ENCODE measurements at places on chromosomes 13 and 19.

- no peak for DNase-seq
Measured at GRCh38 chr13:60590800-60591747, 194.1 kb downstream of the TDRD3 start.

DNA sequence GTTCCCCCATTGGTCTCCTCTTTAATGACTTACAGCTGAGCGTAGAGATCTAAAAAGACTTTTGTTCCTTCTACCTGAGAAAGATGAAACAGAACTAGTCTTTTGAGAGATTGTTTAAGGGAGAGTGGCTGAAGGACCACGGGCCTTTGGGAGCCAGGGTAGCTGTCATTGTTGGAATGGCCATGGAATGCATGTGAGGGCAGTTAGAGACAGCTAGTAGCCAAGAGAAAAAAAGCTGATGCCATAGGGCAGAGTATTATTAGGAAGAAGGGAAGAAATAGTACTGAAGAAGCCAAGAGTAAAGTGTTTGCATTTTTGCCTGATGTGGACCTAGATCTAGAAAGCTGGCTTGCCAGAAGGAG is 5.6 kb downstream of the ZNF507 start:
- no peak for DNase-seq

- DNase-seq, result no peak
Measured at GRCh38 chr19:9058905-9059667, 27.8 kb upstream of the OR1M1 start.

- no peak for DNase-seq
Measured at GRCh38 chr19:57282011-57282643, 1.8 kb downstream of the ZNF460 start.

DNA sequence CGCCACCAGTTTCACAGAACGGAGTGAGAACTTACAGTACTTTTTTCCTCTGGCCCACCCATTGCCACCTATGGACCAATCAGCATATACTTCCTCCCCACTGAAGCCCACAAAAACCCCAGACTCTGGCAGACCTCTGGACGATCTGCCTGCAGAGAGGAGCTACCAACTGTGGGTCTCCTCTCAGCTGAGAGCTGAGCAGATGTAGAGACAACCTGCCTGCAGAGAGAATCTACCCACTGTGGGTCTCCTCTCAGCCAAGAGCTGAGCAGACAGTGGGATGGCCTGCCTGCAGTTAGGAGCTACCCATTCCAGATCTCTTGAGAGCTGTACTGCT is 69.7 kb downstream of the PIBF1 start:
- no peak for DNase-seq

GRCh38 chr13:80668452-80668851 is 327.5 kb upstream of the SPRY2 start:
- DNase-seq, result no peak

GRCh38 chr13:25281193-25281934 is 5.9 kb downstream of the MTMR6 start:
- DNase-seq, result peak; percentile 13

GRCh38 chr19:5951338-5951861 is 26.5 kb downstream of the RANBP3 start:
- DNase-seq, result peak; percentile 31

- DNase-seq, result no peak
Measured at GRCh38 chr13:45393941-45394570, 24.1 kb downstream of the SLC25A30 start.

DNA sequence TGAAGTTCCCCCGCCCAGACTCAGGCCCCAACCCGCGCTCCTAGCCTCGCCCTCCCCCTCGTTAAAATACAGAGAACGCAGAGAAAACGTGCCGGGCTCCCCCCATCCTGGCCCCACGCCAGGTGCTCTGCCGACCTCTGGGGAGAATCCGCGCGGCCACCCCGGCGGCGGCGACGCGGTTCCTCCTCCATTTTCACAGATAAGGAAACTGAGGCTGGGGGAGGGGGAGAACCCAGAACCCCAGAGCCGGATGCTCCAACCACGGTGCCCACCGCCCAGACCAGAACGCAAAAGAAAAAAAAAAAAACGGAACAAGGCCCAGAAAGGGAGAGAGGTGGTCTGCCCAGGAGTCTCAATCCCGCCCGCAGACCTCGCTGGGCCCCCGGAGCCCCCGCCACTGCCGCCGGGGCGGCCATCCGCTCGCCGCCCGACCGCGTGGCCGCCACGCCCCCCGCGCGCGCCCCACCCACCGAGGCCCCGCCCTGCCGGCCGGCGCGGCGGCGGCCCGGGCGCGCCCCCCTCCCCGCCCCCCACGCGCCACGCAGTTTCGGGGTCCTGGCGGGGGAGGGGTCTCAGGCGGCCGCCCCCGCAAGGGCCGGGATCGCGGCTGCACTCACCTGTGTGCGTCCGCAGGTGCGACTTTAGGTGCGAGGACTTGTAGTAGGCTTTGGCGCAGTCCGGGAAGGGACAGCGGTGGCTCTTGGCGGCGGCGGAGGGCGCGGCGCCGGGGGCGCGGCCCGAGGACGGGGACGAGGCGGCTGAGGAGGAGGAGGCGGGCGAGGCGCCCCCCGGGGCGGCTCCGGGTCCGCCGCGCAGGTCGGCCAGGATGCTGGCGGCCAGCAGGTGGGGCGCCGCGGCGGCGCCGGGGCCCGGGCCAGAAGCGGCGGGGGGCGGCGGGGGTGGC is 703 bp downstream of the KLF16 start:
- DNase-seq, result no peak

- DNase-seq, result no peak
Measured at GRCh38 chr19:4391701-4392483, 8.5 kb downstream of the SH3GL1 start.

- peak; percentile 81 for DNase-seq
Measured at GRCh38 chr13:29849071-29849631, 1.3 kb downstream of the UBL3 start.

DNA sequence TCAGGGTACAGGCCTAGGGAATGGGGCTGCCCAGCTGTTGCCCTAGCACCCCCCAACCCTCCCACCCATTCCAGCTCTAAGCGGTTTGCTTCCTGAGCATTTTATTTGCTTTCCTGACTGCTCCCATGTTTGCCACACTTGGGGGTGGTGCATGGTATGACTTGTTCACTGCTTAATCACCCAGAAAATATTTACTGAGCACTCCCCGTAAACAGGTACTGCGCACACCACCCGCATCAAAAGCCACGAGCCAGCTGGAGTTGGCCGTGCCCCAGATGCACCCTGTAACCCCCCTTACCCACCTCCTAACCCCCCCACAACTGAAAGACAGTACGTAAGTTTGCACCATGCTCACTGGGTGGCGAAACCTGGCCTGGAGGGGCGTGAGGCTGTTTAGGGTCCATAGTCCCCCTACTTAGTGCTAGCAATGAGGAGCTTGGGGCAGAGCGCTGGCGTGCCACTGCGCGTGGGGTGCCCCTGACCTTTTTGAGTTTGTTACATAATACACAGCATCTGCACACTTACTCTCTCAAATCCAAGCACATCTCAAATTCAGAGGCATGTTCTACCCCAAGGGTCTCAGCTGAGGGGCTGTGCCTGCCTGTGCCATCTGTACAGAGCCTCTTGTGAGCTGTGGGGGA is 29.8 kb downstream of the DPF1 start:
- no peak for DNase-seq

GRCh38 chr19:45075301-45076028 is 813 bp downstream of the ZNF296 start:
- peak; percentile 94 for DNase-seq

DNA sequence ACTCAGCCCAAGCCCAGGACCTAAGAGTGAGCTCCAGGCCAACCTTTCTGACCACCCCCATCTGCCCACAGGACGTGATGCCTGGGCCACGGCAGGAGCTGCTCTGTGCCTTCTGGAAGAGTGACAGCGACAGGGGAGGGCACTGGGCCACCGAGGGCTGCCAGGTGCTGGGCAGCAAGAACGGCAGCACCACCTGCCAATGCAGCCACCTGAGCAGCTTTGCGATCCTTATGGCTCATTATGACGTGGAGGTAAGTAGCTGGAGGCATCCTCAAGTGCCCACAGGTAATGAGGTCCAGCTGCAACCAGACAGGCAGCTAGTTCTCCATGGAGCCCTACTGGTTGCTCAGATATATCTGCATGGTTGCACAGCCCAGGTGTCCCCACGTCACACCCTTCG is 14.8 kb downstream of the DDX39A start:
- DNase-seq, result no peak

DNA sequence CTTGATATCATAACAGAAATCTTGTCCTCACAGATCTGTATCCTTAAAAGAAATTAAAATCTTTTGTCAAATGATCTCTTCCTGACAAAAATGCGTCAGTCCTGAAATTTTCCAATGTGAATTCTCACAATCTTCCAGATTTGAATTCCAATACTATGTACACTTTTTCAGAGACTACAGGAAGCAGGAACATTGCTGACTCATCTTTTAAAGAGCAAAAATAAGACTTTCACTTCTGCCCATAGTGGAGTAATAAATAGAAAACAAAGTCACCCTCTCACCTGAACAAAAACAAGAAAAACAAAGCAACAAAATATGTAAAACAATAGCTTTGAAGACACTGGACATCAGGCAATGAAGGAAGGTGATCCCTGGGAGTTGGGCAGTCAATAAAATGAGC is 167.0 kb upstream of the IPO5 start:
- no peak for DNase-seq

- no peak for DNase-seq
Measured at GRCh38 chr19:57437931-57438330, 2.8 kb downstream of the ZNF749 start.

DNA sequence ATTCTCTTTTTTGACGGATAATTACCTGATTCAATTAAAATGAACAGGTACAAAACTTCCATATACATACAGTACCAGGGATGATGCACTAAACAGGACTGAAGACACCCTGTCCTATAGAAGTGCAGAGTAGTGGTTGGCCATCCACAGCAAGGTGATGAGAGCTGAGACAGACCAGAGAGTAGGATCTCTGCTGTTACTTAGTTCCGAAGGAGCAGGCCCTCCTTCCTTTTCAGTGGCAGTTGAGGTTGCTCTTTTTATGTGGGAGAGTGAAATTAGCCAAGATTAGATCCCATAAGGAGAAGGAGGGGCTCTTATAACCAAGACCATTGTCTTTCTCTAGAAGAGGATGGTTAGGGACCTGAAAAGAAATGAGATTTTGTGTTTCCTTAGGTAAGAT is 4.0 kb downstream of the PDS5B start:
- DNase-seq, result no peak

GRCh38 chr13:110344320-110344719 is 37.2 kb downstream of the COL4A2 start:
- no peak for DNase-seq

DNA sequence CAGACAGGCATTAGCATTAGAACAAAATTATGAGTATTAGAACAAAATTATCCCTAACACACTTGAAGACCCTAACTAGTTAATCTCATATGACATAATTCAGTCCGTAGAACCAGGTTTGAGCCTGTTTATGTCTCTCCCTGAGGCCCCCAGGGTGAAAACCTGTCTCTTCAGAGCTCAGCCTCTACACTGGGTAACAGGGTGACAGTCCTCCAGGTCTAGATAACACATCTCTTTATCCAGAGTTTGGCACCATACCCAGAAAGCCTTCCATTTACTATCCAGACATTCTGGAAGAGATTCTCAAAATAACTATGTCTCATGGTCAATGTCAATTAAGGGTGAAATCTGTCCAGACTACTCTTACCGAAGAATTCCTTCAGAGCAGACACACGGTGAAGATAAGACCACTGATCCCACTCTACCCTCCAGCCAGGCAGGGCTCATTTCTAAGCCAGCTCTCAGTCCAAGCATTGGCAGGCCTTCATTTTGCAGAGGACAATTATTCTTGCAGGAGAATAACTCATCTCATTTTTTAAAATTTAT is 1195.3 kb downstream of the EFNB2 start:
- no peak for DNase-seq

- no peak for DNase-seq
Measured at GRCh38 chr19:35073941-35074340, 32.4 kb downstream of the HPN start.

DNA sequence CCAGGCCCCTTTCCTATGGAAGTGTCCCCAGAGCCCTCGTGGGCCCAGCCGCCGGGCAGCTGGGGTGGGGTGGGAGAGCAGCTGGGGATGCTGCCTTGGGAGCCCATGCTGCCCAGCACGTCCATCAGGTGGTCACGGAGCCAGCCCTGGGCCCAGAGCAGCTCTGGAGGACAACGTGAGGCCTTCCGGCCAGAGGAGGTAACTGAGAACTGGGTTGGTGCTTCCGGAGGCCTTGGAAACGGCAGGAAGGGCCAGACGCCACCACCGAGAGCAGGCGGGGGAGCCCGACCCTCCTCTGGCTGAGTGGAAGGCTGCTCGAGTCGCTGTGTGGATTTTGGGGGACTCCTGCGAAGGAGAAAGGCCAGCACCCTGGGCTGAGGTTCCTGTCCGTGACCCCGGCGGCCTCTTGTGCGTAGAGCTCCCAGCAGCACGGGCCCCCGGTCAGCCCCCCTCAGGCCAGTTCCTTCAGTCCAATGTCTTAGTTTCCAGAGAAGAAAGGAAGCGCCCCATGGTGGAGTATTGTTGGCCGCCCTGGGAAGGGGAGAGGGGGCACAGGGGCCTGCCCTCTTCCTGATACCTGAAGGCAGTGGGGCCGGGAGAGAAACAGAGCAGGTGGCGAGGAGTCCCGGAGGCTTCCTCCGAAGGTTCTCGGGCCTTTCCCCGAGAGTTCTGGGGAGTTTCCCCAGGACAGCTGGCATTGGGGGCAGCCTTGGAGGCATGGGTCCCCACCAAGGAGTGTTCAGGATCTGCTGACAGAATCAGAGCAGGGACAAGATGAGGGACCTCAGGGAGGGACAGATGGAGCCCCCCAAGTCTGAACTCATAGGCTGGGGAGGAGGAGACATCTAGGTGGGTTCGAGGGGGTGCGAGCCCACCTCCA is 68.8 kb downstream of the MLLT1 start:
- no peak for DNase-seq

GRCh38 chr13:30493658-30494381 is 28.1 kb upstream of the HMGB1 start:
- no peak for DNase-seq
